ENCODE measurements at places on chromosomes 13 and 19. TPM values are rescaled to one million over a fixed set of nuclear protein-coding genes. Genes with fewer than 3 reads are reported as not detected.

OLFM4 gene
- total RNA-seq: 40.9 TPM

TUBA3C gene
- not detected for total RNA-seq

IGFL2 gene
- total RNA-seq: not detected

ANGPTL4 gene
- total RNA-seq: 7.2 TPM

CFAP97D2 gene
- total RNA-seq: not detected

RTBDN gene
- not detected for total RNA-seq

- no peaks in the 10 kb centered on the region for H3K27me3 ChIP-seq
- DNase-seq: no peak
- no peak overlapping the region for H3K4me3 ChIP-seq
- no peaks in the 10 kb centered on the region for H3K36me3 ChIP-seq
- H3K27ac ChIP-seq: no peak overlapping the region
Observed at GRCh38 chr19:6164906-6165531, 29.6 kb downstream of the ACSBG2 start.

DNA sequence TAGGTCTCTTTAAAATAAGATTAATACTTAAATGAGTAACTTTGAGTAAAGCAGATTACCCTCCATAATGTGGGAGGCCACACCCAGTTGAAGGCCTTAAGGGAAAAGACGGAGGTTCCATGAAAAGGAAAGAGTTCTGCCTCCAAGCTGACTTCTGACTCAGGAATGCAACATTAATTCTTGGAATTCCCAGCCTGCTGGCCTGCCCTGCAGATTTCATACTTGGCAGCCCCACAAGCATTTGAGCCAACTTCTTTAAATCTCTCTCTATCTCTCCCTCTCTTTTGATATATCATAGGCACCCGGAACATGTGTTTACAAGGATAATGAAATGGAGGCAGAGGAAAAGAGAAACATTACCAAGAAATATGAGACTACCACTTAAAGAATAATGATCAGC is 902.3 kb upstream of the MIR17HG start:
- no peak overlapping the region for H3K4me3 ChIP-seq
- no peaks in the 10 kb centered on the region for H3K4me1 ChIP-seq
- no peak overlapping the region for H3K27ac ChIP-seq
- no peaks in the 10 kb centered on the region for H3K36me3 ChIP-seq
- DNase-seq: no peak

GRCh38 chr13:40370661-40371060 is 295.8 kb downstream of the FOXO1 start:
- no peak overlapping the region for H3K4me3 ChIP-seq
- H3K27ac ChIP-seq: no peak overlapping the region
- DNase-seq: no peak
- H3K27me3 ChIP-seq: no peaks in the 10 kb centered on the region
- H3K4me1 ChIP-seq: no peaks in the 10 kb centered on the region

GRCh38 chr19:17873786-17874757 is 2.3 kb downstream of the SLC5A5 start:
- H3K36me3 ChIP-seq: no peaks in the 10 kb centered on the region
- peak; percentile 26 for DNase-seq
- no peaks in the 10 kb centered on the region for H3K4me1 ChIP-seq
- H3K27ac ChIP-seq: no peak overlapping the region
- no peak overlapping the region for H3K4me3 ChIP-seq

- H3K36me3 ChIP-seq: peaks cover 2% of the 10 kb centered on the region
- peak overlapping the region; percentile 90 for H3K27ac ChIP-seq
- H3K4me1 ChIP-seq: peaks cover 5% of the 10 kb centered on the region
- H3K27me3 ChIP-seq: no peaks in the 10 kb centered on the region
- no peak for DNase-seq
Observed at GRCh38 chr19:29212356-29212647, 649 bp downstream of the UQCRFS1 start.

GRCh38 chr13:111945086-111945485 is 121.9 kb upstream of the SOX1 start:
- DNase-seq: no peak
- peaks cover under 1% of the 10 kb centered on the region for H3K27me3 ChIP-seq
- H3K27ac ChIP-seq: no peak overlapping the region
- no peaks in the 10 kb centered on the region for H3K4me1 ChIP-seq
- no peaks in the 10 kb centered on the region for H3K36me3 ChIP-seq
- H3K4me3 ChIP-seq: no peak overlapping the region

DNA sequence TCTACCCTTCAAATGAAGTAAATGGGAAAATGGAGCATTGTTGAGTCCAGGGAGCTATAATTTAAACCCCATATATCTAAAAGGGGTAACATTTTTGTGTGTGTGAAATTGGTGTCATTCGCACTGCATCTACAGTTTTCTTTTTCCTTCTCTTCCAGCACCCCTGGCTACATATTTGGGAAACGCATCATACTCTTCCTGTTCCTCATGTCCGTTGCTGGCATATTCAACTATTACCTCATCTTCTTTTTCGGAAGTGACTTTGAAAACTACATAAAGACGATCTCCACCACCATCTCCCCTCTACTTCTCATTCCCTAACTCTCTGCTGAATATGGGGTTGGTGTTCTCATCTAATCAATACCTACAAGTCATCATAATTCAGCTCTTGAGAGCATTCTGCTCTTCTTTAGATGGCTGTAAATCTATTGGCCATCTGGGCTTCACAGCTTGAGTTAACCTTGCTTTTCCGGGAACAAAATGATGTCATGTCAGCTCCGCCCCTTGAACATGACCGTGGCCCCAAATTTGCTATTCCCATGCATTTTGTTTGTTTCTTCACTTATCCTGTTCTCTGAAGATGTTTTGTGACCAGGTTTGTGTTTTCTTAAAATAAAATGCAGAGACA is 28.6 kb downstream of the ALOX5AP start:
- no peaks in the 10 kb centered on the region for H3K36me3 ChIP-seq
- no peaks in the 10 kb centered on the region for H3K27me3 ChIP-seq
- H3K4me3 ChIP-seq: no peak overlapping the region
- no peak overlapping the region for H3K27ac ChIP-seq
- no peak for DNase-seq

DNA sequence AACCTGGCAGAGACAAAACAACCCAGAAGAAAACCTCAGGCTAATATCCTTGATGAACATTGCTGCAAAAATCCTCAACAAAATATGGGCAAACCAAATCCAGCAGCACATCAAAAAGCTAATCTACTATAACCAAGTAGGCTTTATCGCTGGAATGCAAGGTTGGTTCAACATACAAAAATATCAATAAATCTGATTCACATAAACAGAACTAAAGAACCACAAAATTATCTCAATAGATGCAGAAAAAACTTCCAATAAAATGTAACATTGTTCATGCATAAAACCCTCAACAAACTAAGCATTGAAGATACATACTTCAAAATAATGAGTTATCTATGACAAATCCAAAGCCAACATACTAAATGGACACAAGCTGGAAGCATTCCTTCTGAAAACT is 8.8 kb downstream of the ZNF724 start:
- no peak overlapping the region for H3K27ac ChIP-seq
- no peaks in the 10 kb centered on the region for H3K4me1 ChIP-seq
- peaks cover 2% of the 10 kb centered on the region for H3K36me3 ChIP-seq
- DNase-seq: no peak
- no peak overlapping the region for H3K4me3 ChIP-seq

DNA sequence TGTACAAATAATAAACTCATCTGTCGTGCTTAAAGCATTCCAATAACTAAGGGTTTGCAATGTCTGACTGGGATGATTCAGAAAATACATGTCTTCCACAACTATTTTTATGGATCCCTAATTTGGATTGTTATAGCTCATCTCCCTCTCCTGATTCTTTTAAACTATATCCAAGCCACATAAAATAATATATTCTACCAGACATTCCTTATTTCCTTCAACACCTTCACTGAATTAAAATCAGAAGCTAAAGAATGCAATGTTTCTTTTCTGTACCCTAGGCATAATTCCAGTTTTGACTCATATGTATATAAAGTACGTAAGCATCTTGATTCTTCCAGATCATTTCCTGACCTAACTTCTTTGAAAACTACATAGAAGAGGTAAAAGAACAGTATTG is 420.4 kb downstream of the EFNB2 start:
- H3K27me3 ChIP-seq: no peaks in the 10 kb centered on the region
- H3K4me1 ChIP-seq: no peaks in the 10 kb centered on the region
- no peaks in the 10 kb centered on the region for H3K36me3 ChIP-seq
- no peak for DNase-seq

DNA sequence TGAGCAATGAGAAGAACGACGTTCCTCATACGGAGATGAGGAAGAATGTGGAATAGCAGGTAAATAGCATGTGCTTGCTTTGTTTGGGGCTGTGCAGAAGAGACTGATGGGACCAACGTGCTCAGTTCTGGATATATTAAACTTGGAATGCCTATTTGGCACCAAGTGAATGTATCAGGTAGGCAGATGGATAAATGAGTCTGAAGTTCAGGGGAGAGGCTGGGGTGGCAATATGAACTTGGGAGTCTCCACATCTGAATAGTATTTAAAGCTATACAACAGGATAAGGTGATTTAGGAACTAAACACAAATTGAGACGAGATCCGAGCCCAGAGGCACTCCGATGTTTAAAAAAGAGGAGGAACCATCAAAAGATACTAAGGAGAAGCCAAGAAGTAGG is 12.7 kb upstream of the USPL1 start:
- no peaks in the 10 kb centered on the region for H3K4me1 ChIP-seq
- H3K4me3 ChIP-seq: no peak overlapping the region
- no peak overlapping the region for H3K27ac ChIP-seq

DNA sequence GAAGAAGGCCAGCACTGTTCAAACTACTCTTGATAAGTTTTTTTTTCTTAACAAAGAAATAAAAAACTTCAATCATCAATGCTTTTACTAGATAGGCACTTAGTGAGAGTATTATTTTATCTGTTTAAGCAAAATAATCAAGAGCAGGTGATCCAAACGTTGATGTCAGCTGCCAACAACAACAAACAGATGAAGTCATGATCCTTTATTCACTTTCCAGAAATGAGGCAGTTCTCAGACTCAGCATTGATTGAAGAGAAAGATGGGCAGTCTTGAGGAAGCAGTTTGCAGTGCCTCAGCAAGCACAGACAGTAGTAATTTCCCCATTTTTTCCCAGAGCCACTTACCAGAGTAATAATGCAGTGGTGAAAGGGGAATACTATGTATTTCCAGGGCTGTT is 38.4 kb upstream of the CSNK1A1L start:
- no peak for DNase-seq
- no peaks in the 10 kb centered on the region for H3K36me3 ChIP-seq
- H3K27ac ChIP-seq: no peak overlapping the region
- no peaks in the 10 kb centered on the region for H3K4me1 ChIP-seq
- no peak overlapping the region for H3K4me3 ChIP-seq
- H3K27me3 ChIP-seq: no peaks in the 10 kb centered on the region

- no peak overlapping the region for H3K4me3 ChIP-seq
- no peaks in the 10 kb centered on the region for H3K27me3 ChIP-seq
- no peaks in the 10 kb centered on the region for H3K4me1 ChIP-seq
- H3K36me3 ChIP-seq: no peaks in the 10 kb centered on the region
Observed at GRCh38 chr13:56687131-56687530, 453.6 kb upstream of the PRR20A start.

DNA sequence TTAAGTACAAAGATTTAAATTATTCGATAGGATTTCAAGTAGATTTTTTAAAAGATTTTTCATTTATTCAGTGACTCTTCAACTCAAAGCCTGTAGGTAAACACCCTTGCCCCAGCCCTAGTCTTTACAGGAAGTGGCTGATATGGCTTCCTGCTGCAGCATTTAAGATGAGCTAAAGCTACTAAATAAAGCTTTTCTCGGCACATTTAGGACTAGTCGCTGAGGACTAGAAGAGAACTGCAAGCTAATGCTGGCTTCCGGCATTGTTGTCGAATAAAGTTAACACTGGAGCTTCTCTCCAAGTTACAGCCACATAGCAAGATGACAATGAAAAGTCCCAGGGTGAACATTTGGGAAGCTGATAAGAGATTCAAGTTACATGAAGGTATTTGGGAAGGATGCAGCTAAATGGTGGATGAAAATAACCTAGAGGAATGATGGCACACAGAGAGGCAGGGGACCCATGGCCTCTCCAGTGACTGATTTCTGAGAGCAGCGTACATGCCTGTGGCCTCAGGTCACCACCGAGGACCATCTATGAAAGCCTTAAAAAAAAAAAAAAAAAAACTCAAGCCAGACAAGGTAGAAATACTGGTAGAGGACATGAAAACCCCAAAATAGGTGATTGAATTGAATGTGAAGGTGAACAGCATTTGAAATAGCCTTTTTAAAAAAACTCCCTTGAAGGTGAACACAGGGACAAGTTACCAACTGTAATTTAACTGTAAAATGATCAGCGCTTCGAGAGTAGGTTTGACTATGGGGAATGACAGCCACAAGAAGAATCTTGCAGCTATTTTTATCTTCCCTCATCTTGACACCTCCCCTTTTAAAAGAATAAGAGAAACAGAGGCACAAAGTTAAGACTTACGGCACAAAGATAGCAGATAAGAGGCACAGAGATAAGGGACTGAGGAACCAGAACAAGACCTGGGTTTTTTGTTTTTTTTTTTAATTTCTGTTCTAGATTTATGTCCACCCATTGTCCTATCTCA is 155.4 kb downstream of the DCT start:
- no peaks in the 10 kb centered on the region for H3K4me1 ChIP-seq
- H3K4me3 ChIP-seq: no peak overlapping the region
- no peaks in the 10 kb centered on the region for H3K36me3 ChIP-seq
- no peak overlapping the region for H3K27ac ChIP-seq
- DNase-seq: no peak

GRCh38 chr13:99659226-99659625 is 158.0 kb downstream of the TM9SF2 start:
- H3K4me1 ChIP-seq: no peaks in the 10 kb centered on the region
- H3K27ac ChIP-seq: no peak overlapping the region
- no peak overlapping the region for H3K4me3 ChIP-seq
- peaks cover 16% of the 10 kb centered on the region for H3K27me3 ChIP-seq

DNA sequence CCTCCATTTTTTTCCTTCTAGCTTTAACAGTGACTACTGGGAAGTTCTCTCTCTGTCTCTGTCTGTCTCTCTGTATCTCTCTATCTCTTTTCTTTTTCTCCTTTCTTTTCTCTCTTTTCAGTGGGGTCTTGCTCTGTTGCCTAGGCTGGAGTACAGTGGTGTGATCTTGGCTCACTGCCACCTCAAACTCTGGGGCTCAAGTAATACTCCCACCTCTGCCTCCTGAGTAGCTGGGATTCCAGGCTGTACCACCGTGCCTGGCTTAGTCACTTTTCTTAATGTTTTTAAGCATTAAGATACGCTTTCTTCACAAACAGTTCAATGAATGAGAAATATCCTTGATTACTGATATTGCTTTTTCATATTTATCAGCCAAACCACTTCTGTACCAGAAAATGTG is 13.1 kb downstream of the PCCA start:
- peak overlapping the region; percentile 25 for H3K27ac ChIP-seq
- H3K4me1 ChIP-seq: no peaks in the 10 kb centered on the region
- H3K4me3 ChIP-seq: no peak overlapping the region
- no peak for DNase-seq

- H3K36me3 ChIP-seq: no peaks in the 10 kb centered on the region
- no peaks in the 10 kb centered on the region for H3K27me3 ChIP-seq
- H3K27ac ChIP-seq: no peak overlapping the region
- peak; percentile 82 for DNase-seq
- no peak overlapping the region for H3K4me3 ChIP-seq
Observed at GRCh38 chr19:703651-704446, 4.9 kb upstream of the PALM start.

- peaks cover 4% of the 10 kb centered on the region for H3K36me3 ChIP-seq
- H3K27ac ChIP-seq: no peak overlapping the region
- peak; percentile 39 for DNase-seq
Observed at GRCh38 chr19:3462991-3463713, 17.2 kb downstream of the SMIM24 start.
